GM13976 (cell line): ENCODE measurements at places on chromosomes 4 and X.

DNA sequence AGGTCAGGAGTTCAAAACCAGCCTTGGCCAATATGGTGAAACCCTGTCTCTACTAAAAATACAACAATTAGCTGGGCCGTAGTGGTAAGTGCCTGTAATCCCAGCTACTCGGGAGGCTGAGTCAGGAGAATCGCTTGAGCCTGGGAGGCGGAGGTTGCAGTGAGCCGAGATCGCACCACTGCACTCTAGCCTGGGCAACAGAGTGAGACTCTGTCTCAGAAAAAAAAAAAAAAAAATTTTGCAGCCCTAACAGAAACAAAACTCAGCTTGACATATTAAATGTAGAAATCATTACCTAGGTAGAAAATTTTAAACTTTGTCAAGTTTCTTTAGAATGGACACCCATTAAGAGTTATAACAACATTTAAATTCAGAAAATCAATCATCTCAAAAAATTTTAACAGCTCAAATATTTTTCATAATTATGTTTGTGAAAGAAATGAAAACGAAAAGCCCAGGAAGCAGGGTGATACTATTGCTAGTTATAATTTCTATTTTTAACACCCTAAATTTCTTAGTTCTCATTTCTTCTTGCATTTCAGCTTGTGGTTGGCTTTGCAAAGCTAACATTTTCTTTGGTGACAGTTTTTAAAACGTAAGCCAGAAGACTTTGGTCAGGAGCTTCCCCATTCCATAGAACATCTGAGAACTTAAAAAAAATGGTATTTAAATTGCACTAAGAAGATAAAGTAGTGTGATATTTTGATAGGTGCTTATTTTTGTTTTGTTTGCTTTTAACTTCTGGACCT, 33.3 kb upstream of the RBBP7 start:
- no peak for DNase-seq

GRCh38 chr4:122576261-122577188, 44.3 kb downstream of the IL21 start:
- peak; percentile 57 for DNase-seq

GRCh38 chr4:186902361-186902760, 178.7 kb upstream of the FAT1 start:
- no peak for DNase-seq

DNA sequence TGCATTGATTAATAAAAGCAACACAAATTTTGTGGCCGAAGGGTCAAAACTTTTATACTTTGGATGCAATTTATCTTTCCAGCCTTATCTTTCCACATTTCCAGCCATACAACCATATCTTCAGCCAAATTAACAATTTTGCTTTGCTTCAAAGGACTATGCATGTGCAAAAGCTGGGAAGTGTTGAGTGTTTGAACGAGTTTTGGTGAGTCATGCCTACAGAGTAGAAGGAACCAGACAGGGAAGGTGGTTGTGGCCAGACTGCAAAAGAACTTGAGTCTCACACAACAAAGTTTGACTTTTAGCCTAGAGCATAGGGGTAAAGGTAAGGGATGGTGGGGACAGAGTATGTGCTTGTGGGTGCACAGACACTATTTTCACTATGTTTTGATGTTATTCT, 53.0 kb upstream of the GABRA2 start:
- DNase-seq = no peak
